ENCODE measurements at places on chromosomes 2 and 18.
A peak's percentile ranks its signal among the peaks of the same experiment; 100 is the strongest.

GRCh38 chr2:10320575-10320931, 17.8 kb downstream of the HPCAL1 start:
- DNase-seq = no peak

DNA sequence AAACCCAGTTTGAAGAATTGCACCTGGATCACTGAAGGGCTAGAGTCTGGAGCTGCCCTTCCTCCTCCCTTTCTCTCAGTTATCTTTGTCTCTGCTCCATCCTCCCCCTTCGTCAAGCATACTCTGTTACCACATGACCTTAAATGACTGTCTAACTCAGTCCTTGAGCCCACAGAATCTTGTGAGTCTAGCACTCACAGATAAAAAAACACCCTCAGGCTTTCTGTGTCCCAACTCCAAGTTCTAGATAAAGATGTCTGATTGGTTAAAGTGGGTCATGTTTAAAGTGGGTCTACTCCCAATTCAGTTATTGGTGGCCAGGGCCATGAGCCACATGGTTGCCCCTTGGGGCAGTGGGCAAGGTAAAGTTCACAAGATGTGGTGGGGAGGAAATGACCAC, 53.5 kb upstream of the CYP1B1 start:
- no peak for DNase-seq

DNA sequence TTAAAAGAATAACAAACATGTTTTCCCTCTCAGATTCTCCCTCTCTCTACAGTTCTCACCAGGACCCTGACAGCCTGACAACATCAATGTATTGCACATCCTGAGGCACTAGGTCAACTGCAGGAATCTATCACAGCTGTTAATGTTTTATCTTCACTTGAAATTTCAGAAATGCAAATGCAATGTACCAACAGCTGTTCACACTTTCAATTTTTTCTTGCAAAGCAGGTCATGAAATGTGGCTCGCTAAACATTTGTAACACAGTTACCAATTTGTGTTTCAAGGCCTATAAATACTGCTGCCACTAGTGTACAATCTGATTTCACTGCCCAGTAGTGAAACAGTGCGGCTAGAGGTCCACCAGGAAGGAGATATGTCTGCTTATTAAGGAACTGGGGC, 147.8 kb downstream of the EXOC6B start:
- no peak for DNase-seq

- no peak for DNase-seq
Observed at GRCh38 chr2:204250692-204251091, 294.6 kb upstream of the PARD3B start.

DNA sequence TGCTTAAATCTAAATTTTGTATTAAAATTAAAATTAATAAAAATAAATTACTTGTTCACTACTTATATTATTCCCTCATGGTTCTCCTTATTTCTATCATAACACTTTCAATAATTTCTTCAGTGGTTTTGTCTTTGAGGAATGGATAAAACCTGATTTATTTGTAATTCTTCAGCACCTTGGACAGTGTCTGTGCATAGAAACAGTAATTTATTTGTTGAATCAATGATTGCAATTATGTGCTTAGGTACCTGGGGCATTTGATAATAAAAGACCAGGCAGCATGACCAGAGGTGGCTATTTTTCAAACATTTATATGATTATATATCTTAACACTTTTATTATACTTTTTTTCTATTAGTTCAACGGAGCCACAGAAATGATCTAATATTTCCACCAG, 1062.7 kb downstream of the DSC3 start:
- no peak for DNase-seq

- DNase-seq = no peak
Observed at GRCh38 chr2:198863655-198864054, 594.1 kb downstream of the SATB2 start.

- no peak for DNase-seq
Observed at GRCh38 chr18:45890606-45891005, 65.1 kb downstream of the SIGLEC15 start.

DNA sequence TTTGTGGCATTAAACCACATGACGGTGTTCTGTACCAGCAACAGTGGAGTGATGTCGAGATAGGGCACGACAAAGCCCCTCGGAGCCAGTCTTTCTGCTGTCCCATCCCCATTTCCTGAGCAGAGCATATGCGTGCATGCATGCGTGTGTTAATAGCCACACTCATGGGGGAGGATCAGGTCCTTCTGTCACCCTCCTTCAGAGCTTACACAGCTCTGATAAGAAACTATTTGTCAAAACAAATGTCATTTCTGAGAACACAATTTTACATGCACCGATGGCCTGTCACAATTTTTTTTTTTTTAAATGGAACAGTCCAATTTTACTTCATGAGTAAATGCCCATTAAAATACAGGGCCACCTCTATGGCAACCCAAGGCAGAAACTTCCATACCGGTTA, 95.9 kb upstream of the ZBTB14 start:
- DNase-seq = no peak

DNA sequence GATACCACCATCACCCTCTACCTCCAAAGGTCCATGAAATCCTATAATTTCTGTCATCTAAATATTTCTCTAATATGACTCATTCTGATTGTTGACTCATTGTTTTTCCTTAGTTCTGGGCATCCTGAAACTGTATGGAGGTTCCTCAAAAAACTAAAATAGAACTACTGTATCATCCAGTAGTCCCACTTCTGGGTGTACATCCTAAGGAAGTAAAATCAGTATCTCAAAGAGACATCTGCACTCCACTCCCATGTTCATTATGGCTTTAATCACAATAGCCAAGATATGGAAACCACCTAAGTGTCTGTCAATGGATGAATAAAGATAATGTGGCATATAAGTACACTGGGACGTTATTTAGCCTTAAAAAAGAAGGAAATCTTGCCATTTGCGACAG, 125.8 kb upstream of the MYO3B start:
- DNase-seq = peak; percentile 31

- DNase-seq = no peak
Observed at GRCh38 chr2:219042750-219043149, 1.4 kb upstream of the CFAP65 start.

- DNase-seq = no peak
Observed at GRCh38 chr2:201909961-201910361, 103.6 kb downstream of the CDK15 start.

DNA sequence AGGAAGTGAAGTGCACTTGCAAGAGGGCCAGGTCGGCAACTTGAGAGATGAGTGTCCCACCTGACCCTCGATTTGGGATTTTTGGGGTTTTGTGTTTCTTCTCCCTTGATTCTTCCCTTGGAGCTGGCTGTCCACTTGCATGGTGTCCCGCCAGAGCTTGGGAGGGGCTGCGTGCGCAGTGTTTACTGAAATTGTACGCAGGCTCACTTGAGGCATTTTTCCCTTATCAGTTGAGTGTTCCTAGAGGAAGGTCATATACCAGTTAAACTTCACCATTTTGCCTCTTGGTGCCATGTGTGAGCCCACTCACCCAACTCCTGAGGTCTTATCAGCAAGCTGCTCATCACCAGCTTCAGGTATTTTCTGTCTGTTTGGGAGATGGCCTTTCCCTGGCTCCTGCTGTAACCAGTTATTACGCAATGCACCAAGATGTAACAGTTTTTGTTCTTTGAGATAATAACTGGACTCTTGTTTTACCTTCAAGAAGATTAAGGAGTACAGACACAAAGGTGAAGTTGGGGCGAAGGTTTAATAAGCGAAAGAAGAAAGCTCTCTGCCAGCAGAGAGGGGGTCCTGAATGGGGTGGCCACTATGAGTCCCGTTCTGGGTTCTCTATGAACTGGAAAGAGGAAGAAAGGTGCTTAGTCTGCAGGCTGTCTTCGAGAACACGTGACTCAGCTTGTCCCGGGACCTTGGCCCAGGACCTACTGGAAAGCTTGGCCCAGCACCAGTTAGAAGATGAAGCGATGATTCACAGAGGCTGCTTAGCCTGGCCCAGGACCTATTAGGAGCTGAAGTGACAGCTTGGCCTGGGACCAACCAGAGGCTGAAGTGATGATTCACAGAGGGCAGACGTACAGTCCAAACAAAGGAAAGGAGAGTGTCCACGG, 21.5 kb upstream of the TXNL4A start:
- peak; percentile 25 for DNase-seq

GRCh38 chr2:131016826-131017741, 76.2 kb downstream of the FAM168B start:
- DNase-seq = no peak

- DNase-seq = no peak
Observed at GRCh38 chr2:31347319-31347718, 67.2 kb downstream of the XDH start.

DNA sequence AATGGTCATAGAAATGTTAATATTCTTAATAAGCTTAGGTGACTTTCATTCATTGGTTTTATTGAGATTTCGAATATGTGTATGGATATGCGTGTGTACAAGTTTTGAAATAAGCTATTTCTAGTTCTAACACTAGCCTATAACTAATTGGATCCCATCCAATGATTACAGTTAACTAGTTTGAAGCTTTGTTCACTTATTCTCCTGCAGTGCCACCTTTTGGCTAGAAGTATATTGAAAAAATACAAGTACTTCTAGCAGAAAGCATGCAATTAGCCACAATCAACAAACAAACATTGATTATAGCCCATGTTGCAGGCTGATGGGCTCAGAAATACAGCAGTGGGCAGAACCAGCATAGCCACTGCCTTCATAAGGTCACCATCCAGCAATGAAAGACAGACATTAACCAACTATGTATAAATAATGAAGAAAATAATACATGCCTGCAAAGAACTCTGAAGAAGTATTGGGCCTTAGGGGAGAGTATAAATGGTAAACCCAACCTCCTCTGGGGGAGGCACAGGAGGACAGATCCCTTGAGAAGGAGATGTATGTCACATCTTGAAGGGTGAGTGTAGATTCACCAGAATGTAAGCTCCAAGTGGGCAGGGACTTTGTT, 5.1 kb upstream of the PIEZO2 start:
- peak; percentile 59 for DNase-seq

DNA sequence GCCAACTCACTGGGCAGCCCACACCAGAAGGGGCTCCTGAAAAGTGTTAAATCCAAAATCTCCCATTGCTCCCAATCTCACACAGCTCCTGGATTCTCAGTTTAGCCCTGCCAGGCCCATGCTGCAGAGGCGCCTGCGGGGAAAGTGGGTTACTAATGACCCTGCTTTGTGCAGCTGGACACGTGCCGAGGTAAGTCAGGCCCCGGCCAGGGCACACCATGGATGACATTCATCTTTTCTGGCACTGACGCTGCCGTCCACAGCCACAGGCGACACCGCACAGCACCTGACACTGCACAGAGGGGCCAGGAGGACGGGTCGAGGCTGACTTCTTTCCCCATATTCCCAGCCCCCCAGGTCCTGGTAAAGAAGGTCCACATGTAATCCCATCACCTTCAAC, 193.5 kb downstream of the EIPR1 start:
- no peak for DNase-seq

GRCh38 chr2:96951125-96951654, 35.2 kb downstream of the FAM178B start:
- peak; percentile 83 for DNase-seq

- no peak for DNase-seq
Observed at GRCh38 chr2:37920570-37920969, 4.5 kb upstream of the RMDN2 start.

GRCh38 chr2:149738767-149739166, 151.2 kb upstream of the MMADHC start:
- no peak for DNase-seq

GRCh38 chr18:68940754-68941153, 142.9 kb downstream of the CCDC102B start:
- DNase-seq = no peak
